HT1080 (cell line): ENCODE measurements at places on chromosomes 1 and 21.

DNA sequence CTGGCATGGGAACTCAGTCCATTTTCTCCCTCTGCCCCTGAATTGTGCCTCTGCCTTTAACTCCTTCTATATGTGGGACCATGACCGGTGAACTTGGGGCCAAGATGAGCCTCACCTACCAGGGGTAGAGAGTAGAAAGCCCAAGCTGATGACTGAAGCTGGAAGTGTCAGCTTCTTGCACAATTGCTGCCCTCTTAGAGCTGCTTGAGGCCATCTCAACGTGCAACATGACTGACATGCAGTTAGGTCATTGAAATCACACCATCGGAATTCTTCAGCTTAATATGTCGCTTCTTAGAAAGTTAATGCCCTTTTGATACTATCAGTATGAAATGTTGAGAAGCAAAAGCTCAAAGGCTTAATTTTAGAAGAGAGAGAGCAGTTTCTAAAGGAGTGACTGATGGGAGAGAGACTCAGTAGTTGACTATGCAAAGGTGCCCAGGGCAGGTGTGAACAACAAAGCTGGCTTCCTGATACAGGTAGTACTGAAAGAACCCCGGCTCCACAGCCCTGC is 89.4 kb upstream of the UBE2U start:
- DNase-seq: no peak

GRCh38 chr1:67193704-67194103 is 27.4 kb downstream of the IL23R start:
- no peak for DNase-seq

DNA sequence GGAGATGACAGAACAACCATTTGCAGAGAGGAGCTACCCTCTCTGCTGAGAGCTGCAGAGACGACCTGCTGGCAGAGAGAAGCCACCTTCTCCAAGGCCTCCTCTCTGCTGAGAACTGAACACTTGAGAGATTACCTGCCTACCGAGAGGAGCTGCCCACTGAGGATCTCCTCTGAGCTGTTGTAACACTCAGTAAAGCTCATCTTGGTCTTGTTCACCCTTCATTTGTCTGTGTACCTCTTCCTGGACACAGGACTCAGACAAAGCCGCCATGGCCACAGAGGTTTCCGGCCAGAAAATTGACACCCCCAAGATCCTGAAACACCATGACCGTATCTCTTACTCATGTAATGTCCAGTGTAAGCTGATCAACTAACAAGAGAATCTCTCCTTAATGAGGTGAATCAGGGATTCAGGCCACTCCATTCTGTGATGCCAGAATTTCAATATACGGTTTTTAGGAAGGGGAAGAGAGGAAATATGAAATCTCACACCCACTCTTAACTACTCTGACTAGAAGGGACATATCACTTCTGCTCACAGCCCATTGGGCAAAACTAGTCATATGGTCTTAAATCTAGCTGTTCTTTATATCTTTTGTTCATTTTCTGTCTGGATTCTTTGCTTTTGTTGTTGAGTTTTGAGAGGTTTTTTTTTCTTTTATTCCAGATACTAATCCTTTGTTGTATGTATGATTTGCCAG is 83.8 kb downstream of the RHOU start:
- no peak for DNase-seq

- DNase-seq: no peak
These were observed at the start of gene RHBG for GRCh38 chr1:156368889-156369684. TSS of gene RHBG (plus strand) at chr1:156369211. CDS start at chr1:156369250, 39 bp downstream.

DNA sequence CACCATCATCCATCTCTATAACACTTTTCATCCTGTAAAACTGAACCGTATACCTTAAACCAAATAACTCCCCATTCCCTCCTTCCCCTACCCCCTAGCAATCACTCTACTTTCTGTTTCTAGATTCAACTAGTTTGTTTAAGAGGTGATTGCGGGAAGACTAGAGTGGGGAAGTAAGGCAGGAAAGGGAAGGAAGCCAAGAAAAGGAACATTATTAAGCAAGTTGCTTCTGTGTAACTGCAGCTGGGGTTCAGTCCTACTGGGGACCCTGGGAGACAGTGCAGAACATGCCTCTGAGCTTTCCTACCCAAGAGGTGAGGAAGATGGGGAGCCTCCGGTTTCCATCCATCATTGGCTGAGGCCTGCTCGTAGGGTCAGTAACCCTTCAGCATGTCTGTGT is 28.9 kb upstream of the H3-3A start:
- DNase-seq: no peak

DNA sequence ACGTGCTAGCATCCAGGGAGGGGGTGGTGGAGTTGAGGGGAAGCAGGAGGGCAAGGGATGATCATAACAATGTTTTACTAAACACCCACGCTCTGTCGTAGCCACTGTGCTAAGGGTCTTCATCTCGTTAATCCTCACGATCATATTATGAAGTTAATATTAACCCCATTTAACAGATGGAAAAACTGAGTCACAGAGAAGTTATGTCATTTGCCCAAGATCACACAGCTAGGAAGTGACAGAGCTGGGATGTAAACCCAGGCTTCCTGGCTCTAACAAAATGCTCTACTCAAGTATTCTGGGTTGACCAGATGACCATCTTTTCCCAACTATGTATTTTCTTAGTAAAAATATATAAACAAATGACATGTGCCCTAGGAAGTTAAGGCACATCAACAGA is 88.7 kb downstream of the TAS1R2 start:
- no peak for DNase-seq
